Stomach (tissue), 19 donors: ENCODE measurements at places on chromosomes 3 and 15. TPM values are rescaled to one million over a fixed set of nuclear protein-coding genes. Genes with fewer than 3 reads are reported as not detected.

Gene ZNF662
- polyA plus RNA-seq = 3.2 TPM

Gene CORO2B
- polyA plus RNA-seq = 3.7 TPM

Gene CLDN18
- polyA plus RNA-seq = 441 TPM

Gene SLC6A20
- 2.6 TPM for polyA plus RNA-seq

Gene TICRR
- 0.25 TPM for polyA plus RNA-seq

Gene FBXO40
- not detected for polyA plus RNA-seq

Gene TGM5
- 1.5 TPM for polyA plus RNA-seq

Gene FETUB
- not detected for polyA plus RNA-seq

DNA sequence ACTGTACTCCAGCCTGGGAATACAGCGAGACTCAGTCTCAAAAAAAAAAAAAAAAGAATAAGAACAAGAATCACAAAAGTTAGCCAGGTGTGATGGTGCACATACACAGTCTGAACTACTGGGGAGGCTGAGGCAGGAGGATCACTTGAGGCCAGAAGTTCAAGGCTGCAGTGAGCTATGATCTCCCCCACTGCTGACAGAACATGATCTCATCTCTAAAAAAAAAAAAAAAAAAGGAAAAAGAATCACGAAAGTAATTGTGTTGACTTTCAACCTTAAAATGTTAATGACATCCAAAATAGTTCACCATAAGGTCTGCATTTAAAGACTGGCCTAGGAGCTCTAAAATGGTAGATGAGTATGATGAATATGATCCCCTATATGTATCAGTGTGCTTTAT lies 68.0 kb upstream of the MAP4 start:
- H3K27ac ChIP-seq = peak overlapping the region; percentile 99
- H3K27me3 ChIP-seq = no peaks in the 10 kb centered on the region
- no peak for DNase-seq
- peaks cover 28% of the 10 kb centered on the region for H3K4me1 ChIP-seq
- H3K36me3 ChIP-seq = no peaks in the 10 kb centered on the region

- DNase-seq = no peak
- no peaks in the 10 kb centered on the region for H3K4me1 ChIP-seq
- H3K36me3 ChIP-seq = no peaks in the 10 kb centered on the region
- no peak overlapping the region for H3K27ac ChIP-seq
- no peak overlapping the region for H3K4me3 ChIP-seq
Observed at GRCh38 chr3:192331749-192332385, 395.5 kb downstream of the FGF12 start.

DNA sequence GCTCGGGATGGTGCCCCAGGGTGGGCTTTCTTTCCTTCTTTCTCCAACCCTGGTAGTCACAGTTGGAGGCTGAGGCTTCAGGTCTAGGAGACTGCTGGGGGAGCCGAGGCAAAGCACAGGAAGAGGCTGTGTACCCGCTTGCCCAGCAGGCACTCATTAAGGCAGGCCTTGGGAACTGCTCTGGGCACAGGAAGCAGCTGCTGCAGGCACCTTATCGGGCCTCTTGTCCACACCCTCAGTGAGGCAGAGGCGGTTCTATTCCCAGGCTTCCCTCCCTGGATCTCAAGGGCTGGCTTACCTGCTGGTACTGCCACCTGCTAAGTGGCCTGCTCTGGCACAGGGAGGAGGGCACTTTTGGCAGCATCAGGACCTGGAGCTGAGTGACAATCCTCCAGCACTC lies 15.8 kb upstream of the GRM2 start:
- H3K36me3 ChIP-seq = peaks cover 15% of the 10 kb centered on the region
- H3K4me3 ChIP-seq = no peak overlapping the region
- H3K27ac ChIP-seq = no peak overlapping the region
- DNase-seq = no peak

DNA sequence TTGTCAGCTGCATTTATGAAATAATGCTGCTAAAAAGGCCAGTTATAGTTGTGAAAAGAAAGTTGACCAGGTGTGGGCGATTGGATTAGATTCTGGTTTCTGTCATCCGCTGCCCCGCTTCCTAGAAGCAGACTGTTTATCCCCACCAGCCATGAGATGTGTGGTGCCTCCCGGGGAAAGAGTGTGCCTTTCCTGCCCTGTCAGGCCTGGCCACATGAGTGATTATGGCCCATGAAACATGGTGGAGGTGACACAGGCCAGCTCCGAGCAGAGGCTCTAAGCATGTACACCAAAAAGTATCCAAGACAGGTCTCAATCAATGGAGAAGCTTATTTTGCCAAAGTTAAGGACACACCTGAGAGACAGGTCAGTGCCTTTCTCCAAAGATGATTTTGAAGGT lies 85.4 kb upstream of the ABHD2 start:
- peaks cover 3% of the 10 kb centered on the region for H3K27me3 ChIP-seq
- H3K4me3 ChIP-seq = no peak overlapping the region
- H3K27ac ChIP-seq = no peak overlapping the region
- no peaks in the 10 kb centered on the region for H3K36me3 ChIP-seq
- no peak for DNase-seq

GRCh38 chr15:34248190-34248589 lies 23.4 kb downstream of the EMC4 start:
- no peaks in the 10 kb centered on the region for H3K4me1 ChIP-seq
- no peak for DNase-seq
- H3K27ac ChIP-seq = no peak overlapping the region
- H3K36me3 ChIP-seq = peaks cover 86% of the 10 kb centered on the region
- H3K27me3 ChIP-seq = no peaks in the 10 kb centered on the region

DNA sequence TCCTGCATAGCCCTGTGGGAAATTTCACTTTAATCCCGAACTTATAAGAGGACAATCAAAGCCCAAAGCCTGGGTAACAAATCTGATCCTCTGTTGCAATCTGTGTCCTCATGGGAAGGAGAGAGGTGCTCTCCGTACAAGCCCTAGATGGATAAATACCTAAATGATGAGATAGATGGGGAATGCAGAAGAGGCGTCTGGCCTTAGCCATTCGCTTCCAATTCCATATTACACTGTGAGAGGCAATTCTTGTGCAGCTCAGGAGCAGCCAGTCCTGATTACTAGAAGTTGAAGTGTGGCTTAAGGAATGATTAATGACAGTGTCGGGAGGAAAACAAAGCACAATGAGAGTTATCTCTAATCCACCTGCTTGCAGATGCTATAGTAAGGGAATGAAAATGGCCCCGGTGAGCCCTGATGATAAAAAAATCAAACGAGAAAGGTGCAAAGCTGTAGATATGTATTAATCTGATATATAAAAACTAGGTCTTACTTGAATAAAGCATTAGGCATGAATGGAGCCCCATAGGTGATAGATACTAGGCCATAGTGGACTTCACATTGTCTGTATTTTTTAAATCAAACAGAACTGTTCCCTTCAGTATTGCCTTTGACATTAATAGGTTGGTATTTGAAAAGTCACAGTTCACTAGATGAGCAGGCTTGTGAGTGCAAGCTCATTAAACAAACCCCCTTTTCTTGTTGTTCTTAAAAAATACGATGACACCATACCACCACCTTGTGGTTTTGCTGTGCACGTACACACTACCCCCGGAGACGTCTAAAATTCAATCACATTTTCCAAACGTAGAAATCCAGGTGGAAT lies 54.2 kb upstream of the TMCO5A start:
- H3K36me3 ChIP-seq = no peaks in the 10 kb centered on the region
- H3K4me3 ChIP-seq = no peak overlapping the region
- no peaks in the 10 kb centered on the region for H3K27me3 ChIP-seq
- H3K27ac ChIP-seq = no peak overlapping the region
- H3K4me1 ChIP-seq = peaks cover 3% of the 10 kb centered on the region
- DNase-seq = no peak

GRCh38 chr3:171266740-171267073 lies 193.5 kb downstream of the TNIK start:
- no peak for DNase-seq
- H3K27me3 ChIP-seq = no peaks in the 10 kb centered on the region
- no peaks in the 10 kb centered on the region for H3K36me3 ChIP-seq
- no peak overlapping the region for H3K4me3 ChIP-seq

DNA sequence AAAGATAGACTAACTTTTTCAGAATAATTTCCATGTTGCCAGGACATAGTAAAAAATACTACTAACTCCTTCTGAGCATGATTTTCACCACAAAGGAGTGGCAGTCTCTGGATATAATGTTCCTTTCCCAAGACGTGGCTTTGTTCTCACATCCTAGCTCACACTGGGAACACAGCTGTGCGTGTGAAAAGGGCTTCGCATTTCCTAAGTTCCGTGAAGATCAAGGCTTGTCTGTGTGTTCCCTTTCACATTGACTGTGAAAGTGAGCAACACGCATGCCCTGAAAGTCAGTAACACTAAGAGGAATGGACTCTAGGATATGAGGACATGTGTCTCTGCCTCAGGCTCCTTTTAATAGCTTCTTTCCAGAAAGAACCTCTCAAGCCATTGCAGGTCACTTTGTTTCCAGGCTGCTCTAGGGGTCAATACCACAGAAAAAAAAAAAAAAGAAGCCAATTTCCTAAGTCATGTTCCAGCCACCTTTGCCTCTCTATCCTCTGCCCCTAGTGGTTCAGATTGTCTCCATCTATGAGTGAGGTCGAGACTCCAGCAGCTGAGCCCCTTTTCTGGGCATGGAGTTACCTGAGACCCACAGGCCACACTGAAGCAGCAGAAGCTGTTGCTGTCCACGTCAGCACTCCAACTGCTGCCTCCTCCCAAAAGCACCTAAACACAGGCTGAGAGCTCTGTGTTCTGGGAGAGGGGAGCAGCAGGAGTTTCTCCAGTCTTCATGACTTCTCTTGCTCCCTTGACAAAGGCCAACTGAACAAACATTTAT lies 355.9 kb downstream of the RSL24D1 start:
- no peak overlapping the region for H3K27ac ChIP-seq
- H3K36me3 ChIP-seq = no peaks in the 10 kb centered on the region
- no peak for DNase-seq
- H3K4me3 ChIP-seq = no peak overlapping the region
- H3K27me3 ChIP-seq = no peaks in the 10 kb centered on the region
- H3K4me1 ChIP-seq = no peaks in the 10 kb centered on the region

GRCh38 chr15:60044636-60045270 lies 40.6 kb downstream of the FOXB1 start:
- H3K4me1 ChIP-seq = no peaks in the 10 kb centered on the region
- no peak overlapping the region for H3K4me3 ChIP-seq
- DNase-seq = no peak
- H3K27ac ChIP-seq = no peak overlapping the region
- no peaks in the 10 kb centered on the region for H3K27me3 ChIP-seq

DNA sequence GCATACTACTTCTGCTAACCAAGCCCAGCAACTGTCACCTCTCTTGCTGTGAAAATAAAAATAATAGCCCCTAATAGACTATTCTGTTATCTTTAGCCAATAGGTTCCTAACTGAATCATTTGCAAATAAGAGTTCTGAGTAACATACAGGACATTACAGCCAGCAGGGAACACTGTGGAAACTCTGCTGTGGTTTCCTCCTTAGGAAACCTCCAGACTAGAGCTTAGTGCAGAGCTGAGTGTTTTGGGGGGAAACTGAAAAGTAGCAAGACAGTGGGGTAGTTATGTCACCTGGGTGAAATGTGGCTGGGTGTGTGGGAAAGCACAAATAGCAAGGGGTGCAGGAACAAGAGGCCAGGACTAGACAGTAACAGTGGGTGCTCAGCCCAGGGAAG lies 32.4 kb downstream of the DZIP1L start:
- no peak overlapping the region for H3K4me3 ChIP-seq
- DNase-seq = no peak
- no peaks in the 10 kb centered on the region for H3K36me3 ChIP-seq

DNA sequence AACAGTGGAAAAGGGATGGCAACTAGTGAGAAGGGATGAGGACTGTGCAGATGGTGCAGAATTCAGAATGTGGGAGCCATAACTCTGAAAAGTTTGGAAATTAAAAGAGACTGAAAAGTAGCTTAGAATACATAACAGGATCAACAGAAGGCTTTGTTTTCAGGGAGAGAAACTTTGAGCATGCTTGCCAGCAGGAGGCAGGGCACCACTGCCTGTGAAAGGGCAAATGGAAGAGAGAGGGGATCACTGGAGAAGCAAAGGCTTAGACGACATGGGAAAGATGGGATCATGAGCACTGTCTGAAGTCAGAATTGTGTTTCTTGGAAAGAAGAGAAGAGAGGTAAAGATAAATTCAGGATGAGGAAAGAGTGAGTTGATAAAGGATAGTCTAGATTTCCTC lies 99.6 kb downstream of the ABI3BP start:
- no peak overlapping the region for H3K4me3 ChIP-seq
- no peaks in the 10 kb centered on the region for H3K4me1 ChIP-seq
- DNase-seq = peak; percentile 37

- H3K4me3 ChIP-seq = no peak overlapping the region
- peak; percentile 23 for DNase-seq
- no peaks in the 10 kb centered on the region for H3K27me3 ChIP-seq
Observed at GRCh38 chr3:264394-265156, 68.0 kb downstream of the CHL1 start.

GRCh38 chr3:116443191-116443661 lies 2.1 kb downstream of the LSAMP start:
- peaks cover 10% of the 10 kb centered on the region for H3K27me3 ChIP-seq
- DNase-seq = peak; percentile 19
- H3K36me3 ChIP-seq = no peaks in the 10 kb centered on the region
- H3K4me3 ChIP-seq = no peak overlapping the region

DNA sequence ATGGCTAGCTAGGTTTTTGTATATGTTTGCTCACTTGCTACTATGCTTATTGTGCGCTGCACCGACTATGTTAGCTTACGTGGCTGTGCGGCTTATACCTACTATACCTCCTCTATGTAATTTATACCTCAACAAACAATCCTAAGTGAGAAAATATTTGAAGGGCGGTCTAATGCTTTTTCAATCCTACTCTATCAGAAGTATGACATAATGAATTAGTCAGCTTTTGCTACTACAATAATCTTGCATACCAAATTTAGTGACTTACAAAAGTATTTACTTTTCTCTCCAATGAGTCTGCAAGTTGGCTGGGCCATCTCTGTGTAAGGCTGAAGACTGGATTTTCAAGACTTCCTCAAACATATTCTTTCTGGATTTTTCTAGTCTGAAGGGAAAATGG lies 391.2 kb upstream of the NECTIN3 start:
- peaks cover 8% of the 10 kb centered on the region for H3K4me1 ChIP-seq
- no peak overlapping the region for H3K4me3 ChIP-seq
- DNase-seq = no peak

DNA sequence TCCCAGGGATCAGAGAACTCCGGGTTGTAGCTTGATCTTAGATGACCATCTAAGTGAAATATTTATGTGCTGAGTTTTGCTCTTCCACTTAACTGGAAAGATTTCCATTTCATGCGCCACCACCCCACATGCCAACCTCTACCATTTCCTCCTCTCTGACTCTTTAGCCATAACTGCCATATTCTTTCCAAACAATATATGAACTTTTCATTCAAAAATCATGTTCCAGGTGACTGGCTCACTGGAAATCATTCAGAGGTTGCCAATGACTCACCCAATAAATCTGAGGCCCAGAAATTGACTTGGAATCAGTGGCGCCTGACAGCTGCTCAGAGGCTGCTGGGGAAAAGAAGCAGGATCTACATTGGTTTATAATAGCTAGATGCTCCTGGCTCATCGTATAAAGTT lies 31.6 kb upstream of the FAM174B start:
- H3K36me3 ChIP-seq = no peaks in the 10 kb centered on the region
- DNase-seq = no peak
- H3K4me1 ChIP-seq = peaks cover 21% of the 10 kb centered on the region
- H3K4me3 ChIP-seq = no peak overlapping the region
- H3K27ac ChIP-seq = peak overlapping the region; percentile 50
- no peaks in the 10 kb centered on the region for H3K27me3 ChIP-seq

GRCh38 chr15:64373360-64373759 lies 7.9 kb downstream of the PCLAF start:
- no peaks in the 10 kb centered on the region for H3K27me3 ChIP-seq
- no peak for DNase-seq
- no peak overlapping the region for H3K27ac ChIP-seq
- no peaks in the 10 kb centered on the region for H3K4me1 ChIP-seq
- no peaks in the 10 kb centered on the region for H3K36me3 ChIP-seq
- H3K4me3 ChIP-seq = no peak overlapping the region
